ENCODE measurements at places on chromosomes 7 and 10.

DNA sequence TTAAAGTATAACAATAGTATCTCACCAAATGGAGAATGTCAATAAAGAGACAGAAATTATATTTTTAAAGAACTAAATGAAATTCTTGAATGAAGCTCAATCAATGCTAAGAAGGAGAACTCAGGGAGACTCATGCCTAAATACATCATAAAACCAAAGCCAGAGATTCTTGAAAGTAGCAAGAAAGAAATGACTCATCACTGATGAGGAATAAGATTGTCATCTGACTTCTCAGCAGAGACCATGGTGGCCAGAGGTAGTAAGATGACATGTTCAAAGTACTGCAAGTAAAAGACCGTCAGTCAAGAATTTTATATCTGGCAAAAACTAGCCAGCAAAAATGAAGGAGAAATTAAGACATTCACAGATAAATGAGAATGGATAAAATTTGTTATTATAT lies 399.0 kb downstream of the GRID1 start:
- DNase-seq, result no peak

GRCh38 chr10:91006752-91007346 lies 86.0 kb upstream of the ANKRD1 start:
- no peak for DNase-seq

- no peak for DNase-seq
Observed at GRCh38 chr10:131819241-131820072, 81.4 kb upstream of the PPP2R2D start.

DNA sequence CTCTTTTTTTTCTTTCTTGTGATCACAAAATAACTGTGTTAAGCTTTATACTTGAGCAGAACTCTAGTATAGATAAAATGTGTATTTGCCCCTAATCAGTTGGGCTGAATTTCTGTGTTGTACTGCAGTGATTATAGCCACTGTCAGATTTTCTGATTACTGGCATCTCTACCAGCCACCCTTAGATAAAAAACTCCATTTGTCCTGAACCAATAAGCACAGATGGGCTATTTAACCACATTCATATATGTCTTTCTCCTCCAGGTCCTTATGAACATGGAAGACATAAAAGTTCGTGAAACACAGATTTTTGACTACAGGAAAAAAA lies 38.3 kb downstream of the CFAP58 start:
- DNase-seq, result no peak

DNA sequence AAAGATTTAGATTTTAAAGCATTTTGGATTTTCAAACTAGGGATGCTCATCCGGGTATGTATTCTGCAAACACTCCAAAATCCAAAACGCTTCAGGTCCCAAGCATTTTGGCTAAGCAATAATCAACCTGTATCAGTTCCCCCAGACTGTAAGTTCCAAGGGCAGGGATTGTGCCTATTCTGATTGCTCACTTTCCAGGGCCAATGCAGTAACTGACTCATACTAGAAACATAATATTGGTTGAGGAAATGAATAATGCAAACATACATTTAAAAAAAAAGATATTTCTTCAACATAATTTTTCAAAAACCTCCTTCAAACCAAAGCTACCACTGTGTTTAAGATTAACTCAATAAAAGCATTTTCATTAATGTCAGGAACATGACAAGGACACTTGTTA lies 69.5 kb downstream of the HIBADH start:
- DNase-seq, result no peak

- no peak for DNase-seq
Observed at GRCh38 chr7:8151161-8151725, 110.7 kb downstream of the ICA1 start.

DNA sequence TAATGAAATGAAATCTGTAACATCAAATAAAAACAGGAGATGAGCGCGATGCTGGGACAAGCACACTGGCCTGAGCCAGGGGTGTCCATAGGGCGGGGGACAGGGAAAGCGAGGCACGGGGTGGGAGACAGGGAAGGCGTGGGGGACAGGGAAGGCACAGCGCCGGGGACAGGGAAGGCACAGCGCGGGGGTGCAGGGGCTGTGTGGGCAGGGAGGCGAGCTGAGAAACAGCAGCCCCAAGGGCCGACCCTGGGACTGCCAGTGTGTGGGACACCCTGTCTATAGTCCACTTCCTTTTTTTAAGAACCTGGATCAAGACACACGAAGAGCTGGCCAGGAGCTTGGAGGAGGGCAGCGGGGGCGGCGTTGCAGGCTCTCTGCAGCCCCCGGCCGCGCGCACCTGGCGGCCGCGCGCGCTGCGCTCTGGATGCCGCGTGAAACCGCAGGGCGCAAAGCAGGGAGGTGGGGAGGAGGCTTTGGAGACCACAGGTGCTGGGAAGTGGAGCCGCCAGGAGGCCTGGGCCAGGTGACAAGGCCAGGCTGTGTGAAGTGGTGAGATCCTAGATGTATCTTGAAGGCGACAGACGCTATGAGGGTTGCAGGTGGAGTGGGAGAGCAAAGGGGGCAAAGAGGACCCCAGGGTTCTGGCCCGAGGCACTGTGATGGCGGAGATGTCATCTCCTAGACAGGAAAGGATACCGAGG lies 157.7 kb downstream of the COBL start:
- DNase-seq, result no peak

- no peak for DNase-seq
Observed at GRCh38 chr7:42227541-42227935, 9.5 kb downstream of the GLI3 start.

DNA sequence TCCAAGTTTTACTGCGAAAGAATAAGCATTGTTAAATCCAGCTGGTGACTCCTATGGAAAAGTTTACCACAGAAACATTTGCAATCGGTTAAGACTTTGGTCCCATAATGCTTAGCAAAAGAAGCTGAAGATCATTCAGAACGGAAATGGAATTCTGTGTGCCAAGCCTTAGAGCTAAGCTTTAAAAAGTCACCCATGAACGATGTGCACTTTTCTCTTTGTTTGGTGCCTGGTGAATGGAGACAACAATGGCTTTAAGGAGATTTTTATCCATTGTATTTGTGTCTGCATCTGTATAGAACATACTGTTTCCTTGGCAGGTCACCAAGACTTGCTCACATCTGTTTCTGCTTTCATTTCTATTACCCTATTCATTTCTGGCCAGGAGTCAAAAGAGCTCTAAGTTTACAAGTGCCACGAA lies 26.3 kb upstream of the COL1A2 start:
- no peak for DNase-seq

DNA sequence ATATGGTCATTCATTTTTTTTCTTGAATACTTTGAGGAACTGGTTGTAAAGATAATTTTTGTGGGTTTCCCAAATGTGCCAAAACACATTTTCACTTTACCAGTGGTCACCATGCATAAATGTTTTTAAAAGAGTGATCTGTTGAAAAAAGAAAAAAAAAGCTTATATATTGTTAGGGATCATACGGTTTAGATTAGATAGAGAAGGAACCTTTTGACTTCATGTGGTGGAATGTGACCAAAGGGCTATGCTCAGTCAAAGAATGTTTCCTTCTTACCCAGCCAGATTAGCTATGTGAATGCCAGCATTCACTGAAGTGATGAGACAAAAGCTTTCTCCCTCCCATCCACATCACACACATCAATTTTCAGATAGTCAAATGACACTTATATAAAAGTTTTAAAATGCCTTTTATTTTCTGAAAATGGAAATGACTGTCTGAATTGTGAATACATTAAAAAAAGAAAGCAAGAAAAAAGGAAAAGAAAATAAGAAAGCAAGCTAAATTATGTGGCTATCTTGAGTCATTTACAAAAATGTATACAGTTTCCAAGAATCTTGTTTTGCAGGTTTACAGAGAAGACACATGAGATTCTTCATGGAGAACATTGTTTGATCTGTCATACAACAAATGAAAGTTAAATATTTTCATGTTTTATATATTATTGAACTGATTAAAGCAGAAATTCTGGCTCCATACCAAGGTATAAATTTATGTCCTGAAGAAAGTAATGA lies 8.6 kb upstream of the CPED1 start:
- DNase-seq, result no peak

DNA sequence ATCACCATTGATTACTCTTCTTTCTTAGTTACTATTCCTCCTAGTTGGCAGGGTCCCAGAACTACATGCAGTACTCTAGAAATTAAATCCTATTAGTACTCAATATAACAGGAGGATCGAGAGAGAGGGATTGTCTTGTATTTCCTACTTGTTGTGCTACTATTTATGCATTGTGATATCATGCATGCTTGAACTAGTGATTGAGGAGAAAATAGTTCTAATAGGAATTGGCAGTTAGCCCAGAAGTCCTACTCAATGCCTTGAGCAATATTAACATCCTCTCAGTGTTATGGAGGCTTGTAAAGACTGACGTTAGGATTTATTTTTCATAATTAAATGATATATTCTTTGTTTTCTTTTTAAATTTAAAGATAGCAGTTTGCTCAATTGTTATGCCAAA lies 67.4 kb downstream of the FOXP2 start:
- no peak for DNase-seq

DNA sequence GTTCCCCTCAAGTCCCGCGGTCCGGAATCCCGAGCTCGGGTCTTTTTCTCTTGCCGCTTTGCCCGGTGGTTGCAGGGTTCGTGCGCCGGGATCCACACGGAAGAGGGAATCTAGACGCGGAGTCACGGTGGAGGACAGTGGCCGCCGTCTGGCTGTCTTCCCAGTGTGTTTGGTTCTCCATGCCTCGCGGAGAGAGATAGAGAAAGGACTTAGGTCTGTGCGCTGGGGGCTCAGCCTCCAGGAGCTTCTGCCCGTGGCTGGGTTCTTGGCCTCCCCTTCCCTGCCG lies 1.6 kb downstream of the FFAR4 start:
- DNase-seq, result no peak

- peak; percentile 35 for DNase-seq
Observed at GRCh38 chr7:2104107-2104710, 128.5 kb downstream of the MAD1L1 start.

DNA sequence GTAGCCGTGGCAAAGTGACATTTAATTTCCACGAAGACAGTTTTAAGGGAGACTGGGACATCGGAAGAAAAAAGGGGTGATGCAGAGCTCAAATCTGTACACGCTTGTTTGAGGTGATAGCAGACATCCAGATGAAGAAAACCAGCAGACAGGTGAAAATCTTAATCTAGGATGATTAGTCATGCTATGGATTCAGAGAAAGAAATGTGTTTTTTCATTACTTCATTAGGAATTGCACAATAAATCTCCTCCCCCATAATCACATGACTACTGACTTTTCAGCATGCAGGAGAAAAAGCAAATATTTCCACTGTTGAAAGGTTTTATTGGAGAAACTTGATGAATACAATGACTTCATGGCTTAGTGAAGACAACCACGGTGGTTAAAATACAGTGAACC lies 2.5 kb downstream of the NUDT5 start:
- DNase-seq, result no peak

DNA sequence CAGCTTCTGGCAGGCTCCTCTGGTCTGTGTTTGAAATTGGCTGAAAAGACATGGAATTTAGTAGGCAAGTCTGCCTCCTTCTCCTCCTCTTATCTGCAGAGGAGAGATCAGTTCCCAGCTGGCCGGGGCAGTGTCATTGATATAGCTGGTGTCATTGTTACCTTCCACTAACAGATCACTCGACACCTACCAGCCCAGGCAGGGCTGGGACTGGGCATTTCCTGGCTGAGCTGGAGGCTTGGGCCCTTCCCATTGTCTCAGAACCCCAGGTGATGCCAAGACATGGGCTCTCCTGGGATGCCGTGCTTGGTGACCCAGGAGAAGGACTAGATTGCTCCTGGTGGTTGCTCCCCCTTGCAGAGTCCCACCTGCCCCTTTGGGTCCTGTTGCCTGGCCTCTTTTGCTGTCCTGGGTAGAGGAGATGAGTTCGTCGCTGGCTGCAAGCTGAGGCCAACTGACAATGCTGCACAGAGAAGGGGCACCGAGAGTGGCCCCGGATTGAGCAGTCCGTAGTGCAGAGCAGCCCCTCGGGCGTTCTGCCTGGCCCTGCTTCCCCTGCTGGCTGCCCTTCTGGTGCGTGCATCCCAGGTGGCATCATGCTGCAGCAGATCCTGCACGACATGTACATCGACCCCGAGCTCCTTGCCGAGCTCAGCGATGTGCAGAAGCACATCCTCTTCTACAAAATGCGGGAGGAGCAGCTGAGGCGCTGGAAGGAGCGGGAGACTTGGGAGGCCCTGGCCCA lies at the start of gene SH2D4B:
SH2D4B (plus strand) TSS at position 167 of the 745 bp plus-strand sequence; CDS start at position 597, 430 bp downstream.
- no peak for DNase-seq

DNA sequence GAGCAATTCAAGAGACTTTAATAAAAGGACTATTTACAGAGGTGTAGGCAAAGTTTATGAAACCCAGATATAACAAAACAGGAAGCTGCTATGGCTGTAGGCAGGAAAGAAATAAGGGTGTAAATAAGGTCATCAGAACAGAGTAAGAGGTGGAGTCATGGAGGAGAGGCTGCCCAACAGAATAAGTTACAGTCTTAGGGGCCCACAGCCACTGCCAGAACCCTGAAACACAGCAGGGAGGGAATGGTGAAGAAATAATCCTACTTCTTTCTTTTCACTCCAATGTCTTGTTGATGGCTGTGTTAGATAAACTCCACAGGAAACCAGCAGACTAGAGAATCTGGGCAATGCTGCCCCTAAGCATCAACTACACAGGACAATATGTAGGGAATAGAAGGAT lies 155.8 kb upstream of the TAC1 start:
- DNase-seq, result no peak

DNA sequence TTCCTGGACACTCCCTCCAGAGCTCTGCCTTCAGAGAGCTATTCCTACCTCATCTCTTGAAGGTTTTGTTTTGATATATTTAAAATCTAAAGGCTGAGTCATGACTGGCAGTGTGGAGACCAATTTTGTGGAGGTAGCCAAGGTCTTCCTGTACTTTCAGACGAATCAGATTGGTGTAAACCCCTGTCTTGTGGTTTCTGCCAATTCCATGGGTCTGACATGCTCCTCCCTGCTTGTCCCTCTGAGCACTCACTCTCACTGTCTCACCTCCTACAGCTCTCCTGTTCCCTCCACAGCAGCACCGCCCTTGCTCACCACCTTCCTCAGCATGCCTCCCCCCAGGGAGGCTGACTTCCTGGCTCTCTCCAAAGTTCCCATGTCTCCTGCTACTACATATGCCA lies 179.8 kb downstream of the NPSR1 start:
- DNase-seq, result no peak

DNA sequence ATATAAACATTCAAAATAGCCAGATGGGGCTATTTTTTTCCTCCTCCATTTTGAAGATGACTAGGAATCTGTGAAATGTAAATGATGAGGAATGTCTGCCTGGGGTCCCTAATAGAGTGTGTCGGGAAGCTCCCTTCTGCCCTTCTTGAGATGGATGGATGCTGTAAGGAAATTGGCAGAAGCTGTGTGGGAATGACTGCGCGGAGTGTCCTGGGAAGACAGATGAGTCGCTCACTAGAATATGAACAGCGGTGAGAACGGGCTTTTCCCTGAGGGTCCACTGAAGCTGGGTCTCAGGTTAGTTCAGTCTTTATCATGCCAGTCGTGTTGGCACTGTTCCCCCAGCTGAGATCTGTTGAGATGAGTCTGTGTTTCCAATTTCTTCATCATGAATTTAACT lies 75.1 kb upstream of the PLPP4 start:
- DNase-seq, result no peak
